Epithelial cell of proximal tubule (primary cell): ENCODE measurements at places on chromosomes 2 and 18. TPM values are rescaled to one million over a fixed set of nuclear protein-coding genes. Genes with fewer than 3 reads are reported as not detected.

DNA sequence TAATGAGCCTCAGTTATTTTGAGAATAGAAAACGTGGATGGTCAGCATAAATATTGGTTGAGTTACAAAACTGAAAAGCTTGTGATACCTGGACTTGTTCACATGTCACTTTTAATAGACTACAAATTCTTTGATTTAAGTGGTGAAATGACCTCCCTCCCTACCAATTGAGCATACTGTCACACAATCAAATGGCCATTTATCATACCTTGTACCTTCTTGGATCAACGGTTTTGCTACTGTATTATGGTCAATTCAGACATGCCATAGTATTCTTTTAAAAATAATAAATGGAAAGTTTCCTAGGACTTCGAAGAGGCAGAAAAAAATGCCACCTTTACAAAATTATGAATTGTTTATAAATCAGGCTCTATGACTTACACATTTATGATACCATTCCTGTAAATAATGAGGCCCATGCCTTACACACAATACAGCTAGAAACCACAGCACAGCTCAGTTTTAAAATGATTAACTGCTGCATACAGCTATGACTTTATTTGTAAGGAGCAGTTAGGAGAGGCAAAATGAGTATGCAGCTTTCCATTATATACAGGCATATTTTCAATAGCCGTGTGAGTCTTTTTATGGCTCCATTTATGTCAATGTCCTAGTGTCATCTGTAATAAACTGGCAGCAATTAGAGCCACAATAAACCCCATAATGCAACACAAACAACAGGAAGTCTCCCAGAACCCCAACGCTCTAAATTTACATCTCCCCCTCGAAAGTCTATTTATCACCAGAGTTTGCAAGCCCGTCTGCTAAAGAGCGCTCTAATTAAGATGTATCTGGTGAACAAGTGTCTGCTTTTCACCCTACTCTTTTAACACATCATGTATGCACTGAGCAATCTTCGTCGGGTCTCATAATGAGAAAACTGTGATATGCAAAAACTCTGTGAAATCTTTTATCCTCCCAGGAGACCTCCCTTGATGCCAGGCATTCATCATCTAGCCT, 176.1 kb downstream of the ZNF521 start:
- DNase-seq = no peak

GRCh38 chr2:240936106-240936505, 30.0 kb downstream of the CROCC2 start:
- no peak for DNase-seq

DNA sequence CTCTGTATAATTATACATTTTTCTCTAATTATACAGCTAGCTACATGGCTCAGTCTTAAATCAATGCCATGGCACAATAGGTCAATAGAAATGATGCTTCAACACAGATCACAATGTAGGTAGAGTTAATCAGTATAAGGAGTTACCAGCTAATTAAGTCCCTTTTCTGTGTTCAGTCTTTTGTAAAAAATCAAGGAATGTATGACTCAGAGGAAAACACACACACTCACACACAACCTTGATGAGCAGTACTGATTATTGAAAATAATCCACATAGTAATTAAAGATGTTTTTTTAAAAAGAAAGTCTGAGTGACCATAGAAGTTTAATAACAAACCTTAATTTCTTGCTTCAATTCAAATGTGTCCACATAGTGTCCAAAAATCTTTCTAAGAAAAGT, 691.3 kb downstream of the LRP1B start:
- DNase-seq = peak; percentile 61

- no peak for DNase-seq
Measured at GRCh38 chr18:56825321-56825720, 174.2 kb downstream of the WDR7 start.

DNA sequence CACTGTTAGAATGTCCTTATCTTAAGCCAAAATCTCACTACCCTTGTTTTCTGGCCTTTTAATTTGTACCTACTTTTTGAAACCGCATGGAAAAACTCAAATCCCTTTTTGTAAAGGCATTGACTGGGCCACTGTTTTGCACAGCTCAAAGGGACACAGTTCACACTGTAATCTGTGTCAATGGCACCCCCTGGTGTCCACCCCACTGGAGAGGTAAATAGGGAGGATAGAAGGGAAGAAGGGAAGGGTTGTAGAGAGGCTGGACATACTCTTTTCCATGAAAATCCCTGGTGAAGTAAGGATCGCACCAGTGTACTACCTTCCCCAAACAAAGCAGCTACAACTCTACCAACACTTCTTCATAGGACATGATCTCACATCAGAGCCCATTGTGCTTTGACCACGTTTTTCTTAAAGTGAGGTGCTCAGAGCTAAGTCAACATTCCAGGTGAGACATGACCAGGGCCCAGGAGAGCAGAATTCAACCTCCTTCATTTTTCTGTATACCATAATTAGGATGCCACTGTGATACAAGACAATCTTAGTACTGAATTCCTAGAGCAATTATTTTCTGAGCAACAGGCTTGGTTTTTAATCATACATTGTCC, 92.4 kb upstream of the RMDN2 start:
- DNase-seq = peak; percentile 27

DNA sequence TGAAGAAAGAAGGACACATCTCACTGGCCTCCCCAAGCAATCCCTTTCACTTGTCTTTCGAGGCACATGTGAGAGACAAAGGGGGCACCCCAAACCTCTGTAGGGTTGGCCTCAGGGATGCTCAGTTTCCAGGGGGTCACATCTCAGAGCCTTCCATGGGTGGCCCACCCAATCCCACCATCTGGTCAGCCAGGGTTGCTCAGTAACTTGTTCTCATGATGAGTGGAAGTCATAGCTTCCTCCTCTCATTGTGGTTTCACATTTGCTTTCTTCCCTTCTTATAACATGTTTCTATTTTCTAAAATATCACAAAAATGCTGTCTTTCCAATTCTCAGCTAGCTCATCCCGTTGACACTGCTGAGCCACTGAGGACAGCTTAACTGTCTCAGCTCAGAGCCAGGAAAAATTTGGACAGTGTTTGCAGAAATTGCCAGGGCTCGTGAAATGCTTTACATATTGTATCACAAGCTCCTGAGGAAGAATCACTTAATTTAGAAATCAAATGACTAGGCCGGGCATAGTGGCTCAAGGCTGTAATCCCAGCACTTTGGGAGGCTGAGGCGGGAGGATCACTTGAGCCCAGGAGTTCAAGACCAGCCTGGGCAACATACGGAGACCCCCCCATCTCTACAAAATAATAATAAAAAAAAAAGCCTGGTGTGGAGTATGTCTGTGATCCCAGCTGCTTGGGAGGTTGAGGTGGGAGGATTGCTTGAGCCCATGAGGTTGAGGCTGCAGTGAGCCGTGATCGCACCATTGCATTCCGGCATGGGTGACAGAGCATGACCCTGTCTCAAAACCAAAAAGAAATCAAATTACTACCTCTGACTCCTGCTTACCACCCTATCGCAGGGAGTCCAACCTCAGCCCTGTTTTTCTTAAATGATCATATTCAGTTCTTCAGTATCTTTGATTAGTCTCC, 129.3 kb downstream of the PRKCE start:
- no peak for DNase-seq

- DNase-seq = no peak
Measured at GRCh38 chr2:44098050-44098449, 70.6 kb upstream of the PPM1B start.

GRCh38 chr2:162221064-162221463, 22.2 kb downstream of the FAP start:
- DNase-seq = no peak

GRCh38 chr2:144592500-144593256, 72.8 kb upstream of the ZEB2 start:
- no peak for DNase-seq

- DNase-seq = no peak
Measured at GRCh38 chr2:6308986-6309385, 556.7 kb downstream of the CMPK2 start.

The GCA gene
- total RNA-seq = 20.6 and 41.6 TPM in 2 replicates
